ENCODE measurements at places on chromosomes 7 and 10.

DNA sequence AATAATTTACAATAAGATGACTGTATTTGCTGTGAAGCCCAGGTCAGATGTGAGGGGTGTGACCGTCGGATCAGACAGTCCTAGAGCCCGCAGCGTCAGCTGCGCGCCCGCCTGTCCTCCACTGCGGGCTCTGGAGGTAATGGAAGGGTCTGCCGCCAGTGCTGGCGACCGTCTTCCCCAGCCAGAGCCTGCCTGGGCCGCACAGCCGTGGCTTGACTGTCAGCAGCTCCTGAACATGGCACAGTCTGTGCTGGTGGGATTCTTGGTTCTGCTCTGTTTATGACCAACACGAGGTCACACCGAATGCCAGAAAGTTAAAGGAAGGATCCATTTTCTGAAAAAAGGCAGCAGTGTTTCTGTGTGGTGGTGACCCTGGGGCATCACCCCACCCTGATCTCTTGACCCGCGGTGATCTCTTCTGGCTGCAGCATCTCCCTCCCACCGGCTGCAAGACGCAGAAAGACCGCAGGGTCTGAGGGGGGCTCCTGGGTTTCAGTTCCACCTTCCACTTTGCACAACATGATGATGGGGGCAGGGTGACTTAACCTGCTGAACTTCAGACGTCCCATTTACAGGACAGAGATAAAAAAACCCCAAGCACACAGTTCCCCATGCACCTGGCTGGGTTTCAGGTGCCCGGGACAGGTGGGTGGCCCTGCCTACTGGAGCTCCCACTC lies 103.7 kb downstream of the DNAJB6 start:
- no peak for DNase-seq

GRCh38 chr7:20438248-20438647 lies 107.5 kb downstream of the ITGB8 start:
- no peak for DNase-seq

DNA sequence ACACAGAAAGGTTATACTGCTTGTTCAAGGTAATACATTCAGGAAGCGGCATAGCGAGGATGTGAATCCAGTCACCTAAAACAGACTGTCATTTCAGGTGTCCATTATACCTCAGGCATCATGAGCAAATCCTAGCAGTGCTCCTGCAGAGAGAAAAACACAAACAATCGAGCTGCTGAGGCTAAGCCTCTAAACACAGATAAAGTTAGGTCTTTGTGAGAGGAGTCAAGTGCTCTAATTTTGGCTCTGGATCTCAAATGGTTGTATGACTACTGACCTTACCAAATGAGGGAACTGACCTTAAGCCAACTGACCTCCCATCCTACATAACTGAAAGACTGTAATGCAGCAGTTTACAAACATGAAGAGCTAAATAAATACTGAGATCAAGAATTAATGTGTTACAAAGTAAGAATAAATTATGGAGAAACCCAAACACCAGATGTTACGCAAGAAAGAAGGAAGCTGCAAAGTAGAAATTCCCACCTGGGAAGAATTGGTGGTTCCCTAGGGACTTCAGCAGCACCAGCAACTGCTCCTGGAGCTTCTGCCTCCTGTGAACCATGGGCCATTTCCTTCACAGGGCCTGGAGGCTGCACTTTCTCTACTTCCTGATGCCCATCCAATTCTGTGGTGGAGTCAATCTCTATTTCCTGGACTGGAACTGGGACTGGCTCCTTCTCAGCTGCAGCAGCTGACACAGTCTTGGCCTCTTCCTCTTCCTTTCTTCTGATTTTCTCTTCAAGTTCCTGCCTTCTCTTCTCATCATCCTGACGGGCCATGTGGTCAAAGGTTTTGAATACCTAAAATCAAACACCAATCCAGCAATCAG lies 5.8 kb downstream of the NUDCD3 start:
- DNase-seq = no peak

DNA sequence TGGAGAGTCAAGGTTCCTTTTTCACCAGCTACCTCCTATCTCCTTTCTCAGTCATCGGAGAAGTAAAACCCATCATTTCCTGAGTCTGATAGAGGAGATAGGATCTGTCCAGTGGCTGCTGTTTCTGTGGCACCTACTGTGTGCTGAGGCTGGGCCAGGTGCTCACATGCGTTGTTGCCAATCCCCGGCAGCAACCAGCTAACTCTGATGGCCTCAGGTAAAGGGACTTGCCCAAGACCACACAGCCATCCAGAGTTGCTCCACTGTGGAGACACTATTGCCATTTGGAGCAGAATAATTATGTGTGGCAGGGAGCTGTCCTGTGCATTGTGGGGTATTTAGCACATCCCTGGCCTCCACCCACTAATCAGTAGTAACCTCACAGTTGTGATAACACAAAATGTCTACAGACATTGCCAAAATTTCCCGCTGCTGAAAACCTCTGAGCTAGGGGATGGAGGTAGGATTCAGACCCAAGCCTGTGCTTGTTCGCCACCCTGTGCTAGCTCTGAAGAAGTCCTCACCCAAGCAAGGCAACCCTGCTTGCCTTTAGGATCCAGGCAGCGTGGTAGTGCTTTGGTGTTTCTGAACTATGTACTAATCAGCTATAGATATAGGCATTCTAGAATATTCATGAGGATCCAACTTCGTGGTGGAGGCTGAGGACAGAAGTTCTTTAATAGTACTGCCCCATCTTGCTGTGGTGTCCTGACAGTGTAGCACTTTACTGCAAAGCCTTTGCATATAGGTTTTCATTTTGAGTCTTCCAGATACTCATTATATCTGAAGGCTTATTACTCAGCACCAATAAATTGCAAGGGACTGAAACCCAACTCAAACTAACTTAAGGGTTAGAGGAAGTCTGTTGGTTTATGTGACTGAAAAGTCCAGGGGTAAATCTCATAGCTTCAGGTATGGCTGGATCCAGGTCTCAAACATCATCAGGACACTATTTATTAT lies 164.6 kb downstream of the GRK5 start:
- no peak for DNase-seq

DNA sequence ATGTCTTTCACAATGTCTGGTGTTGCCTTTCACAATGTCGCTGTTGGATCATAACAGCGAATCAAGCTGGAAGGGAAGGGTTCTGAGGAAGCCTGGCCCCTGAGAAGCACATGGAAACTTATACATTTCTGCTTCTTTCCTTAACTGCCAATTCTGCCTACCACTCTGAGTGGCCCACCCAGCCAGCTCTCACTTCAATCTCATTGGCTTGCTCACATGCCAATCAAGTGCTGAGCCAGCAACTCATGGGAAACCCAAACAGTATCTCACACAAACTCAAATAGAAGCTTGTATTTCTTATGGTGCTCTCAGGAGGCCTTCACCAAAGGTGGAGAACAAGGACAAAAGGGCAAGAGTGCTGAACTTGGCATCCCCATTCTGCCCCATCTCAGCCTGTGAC lies 117.4 kb upstream of the GPR26 start:
- DNase-seq = no peak

- DNase-seq = no peak
Measured at GRCh38 chr10:30705625-30706149, 76.1 kb upstream of the LYZL2 start.

GRCh38 chr7:17062151-17063044 lies 180.6 kb upstream of the AGR3 start:
- DNase-seq = no peak

GRCh38 chr10:48363617-48364355 lies 57.3 kb downstream of the MAPK8 start:
- DNase-seq = peak; percentile 70
